Cortex of kidney (tissue), 1 donor: ENCODE measurements at places on chromosomes 1 and 21.

DNA sequence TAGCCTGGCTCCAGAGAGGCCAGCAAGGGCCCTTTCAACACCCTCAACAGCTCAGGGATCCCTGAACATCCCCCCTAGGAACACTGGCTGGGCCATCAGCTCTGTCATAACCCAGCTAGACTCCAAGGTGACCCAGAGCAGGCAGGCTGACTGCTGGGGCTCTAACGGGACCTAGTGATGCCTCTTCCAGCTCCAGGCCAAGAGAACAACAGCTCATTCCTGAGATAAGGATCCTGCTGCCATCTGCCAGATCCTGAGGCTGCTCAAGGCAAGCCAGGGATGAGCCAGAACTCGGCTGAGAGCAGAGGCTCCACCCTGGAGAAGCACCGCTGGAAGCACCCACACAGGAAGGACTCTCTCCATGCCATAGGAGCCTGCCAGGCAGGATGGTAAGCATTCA lies 2.0 kb downstream of the VSIG8 start:
- DNase-seq, result no peak

DNA sequence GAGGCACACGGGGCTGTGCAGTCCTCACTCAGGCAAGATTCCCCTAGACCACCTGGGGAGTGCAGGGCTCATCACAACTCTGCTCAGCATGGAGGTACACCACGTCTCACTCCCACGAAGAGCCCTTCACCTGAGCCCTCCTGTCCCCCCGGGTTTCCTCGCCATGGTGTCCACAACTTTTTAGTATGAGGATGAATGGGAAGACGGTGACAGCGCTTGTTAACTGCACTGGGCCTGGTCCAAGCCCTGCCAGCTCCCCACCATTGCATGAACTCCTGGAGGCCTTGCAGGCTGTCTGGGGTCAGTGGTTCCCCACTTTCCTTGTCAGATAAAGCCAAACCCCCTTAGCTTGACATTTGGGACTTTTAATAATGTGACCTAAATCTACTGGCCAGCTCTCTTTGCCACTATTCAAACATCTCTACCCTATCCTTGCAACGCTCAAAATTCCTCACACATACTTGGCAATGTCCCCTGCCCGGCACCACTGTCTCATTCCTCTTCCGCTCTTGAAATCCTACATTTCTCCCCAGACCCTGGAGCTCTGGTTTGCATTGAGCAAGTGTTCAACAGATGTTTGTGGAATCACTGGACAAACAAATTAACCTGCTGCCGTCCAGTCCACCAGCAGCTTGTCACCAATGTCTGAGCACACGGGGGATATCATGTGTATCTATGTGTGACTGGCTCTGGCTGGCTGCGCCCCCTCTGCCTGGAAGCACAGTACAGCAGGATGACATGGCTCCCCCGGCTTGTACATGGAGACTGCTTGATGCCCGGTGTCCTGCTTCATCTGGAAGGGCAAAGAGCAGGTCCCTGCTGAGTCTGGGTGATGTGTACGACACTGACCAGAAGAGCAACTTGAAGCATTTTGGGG lies 11.2 kb downstream of the TMEM9 start:
- no peak for DNase-seq

GRCh38 chr1:186899577-186899976 lies 70.8 kb downstream of the PLA2G4A start:
- no peak for DNase-seq

GRCh38 chr1:151871284-151872030 lies 17.9 kb upstream of the THEM5 start:
- no peak for DNase-seq

- no peak for DNase-seq
Measured at GRCh38 chr1:168386949-168387586, 106.4 kb downstream of the TBX19 start.

DNA sequence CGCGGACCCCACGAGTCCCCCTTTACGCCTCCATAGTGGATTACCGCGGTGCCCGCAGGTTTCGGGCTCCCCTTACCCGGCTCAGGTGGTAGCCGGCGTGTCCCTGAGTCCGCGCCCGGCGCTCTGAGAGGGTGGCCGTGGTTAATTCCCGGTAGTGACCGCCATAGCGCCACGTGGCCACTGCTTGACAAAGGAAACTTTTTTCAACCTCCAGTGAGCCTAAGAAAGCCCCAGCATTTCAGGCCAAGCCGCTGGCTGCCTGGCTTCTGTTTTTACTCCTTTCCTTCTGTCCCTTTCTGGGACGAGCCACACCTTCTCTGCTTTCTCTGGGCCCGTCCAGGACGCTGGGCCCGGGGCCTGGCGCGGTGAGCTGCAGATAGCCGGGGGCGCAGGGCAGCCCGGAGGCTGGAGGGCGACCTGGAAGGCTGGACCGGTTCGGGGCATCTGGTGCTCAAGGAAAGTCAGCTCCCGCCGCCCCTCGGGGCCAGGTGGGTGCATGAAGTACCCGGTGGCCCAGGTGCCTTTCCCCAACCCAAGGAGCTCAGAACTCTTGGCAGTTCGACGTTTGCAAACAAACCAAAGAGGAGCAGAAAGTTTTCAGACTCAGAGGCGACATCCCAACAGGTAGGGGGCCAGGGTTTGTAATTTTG lies 540 bp upstream of the C1orf198 start:
- no peak for DNase-seq

DNA sequence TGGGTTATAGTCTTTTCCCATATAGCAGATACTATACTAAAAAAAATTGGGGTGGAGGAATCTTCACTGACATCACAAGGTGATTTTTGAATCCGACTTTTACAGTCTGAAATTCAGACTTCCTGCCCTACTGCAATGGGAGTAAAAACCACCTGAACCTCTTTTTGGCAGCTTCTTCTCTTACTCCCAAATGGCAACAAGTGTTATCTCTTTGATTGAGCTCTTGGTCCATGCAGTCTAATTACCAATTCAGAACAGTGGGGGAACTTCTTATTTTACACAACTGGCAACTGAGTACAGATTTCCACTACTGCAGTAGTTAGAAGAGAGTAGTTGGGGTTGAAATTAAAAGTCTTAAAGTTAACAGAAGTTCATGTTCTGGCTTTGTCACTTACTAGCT lies 62.3 kb downstream of the MACF1 start:
- DNase-seq, result no peak
